ENCODE measurements at places on chromosomes 11 and 22. TPM values are rescaled to one million over a fixed set of nuclear protein-coding genes. Genes with fewer than 3 reads are reported as not detected.

DNA sequence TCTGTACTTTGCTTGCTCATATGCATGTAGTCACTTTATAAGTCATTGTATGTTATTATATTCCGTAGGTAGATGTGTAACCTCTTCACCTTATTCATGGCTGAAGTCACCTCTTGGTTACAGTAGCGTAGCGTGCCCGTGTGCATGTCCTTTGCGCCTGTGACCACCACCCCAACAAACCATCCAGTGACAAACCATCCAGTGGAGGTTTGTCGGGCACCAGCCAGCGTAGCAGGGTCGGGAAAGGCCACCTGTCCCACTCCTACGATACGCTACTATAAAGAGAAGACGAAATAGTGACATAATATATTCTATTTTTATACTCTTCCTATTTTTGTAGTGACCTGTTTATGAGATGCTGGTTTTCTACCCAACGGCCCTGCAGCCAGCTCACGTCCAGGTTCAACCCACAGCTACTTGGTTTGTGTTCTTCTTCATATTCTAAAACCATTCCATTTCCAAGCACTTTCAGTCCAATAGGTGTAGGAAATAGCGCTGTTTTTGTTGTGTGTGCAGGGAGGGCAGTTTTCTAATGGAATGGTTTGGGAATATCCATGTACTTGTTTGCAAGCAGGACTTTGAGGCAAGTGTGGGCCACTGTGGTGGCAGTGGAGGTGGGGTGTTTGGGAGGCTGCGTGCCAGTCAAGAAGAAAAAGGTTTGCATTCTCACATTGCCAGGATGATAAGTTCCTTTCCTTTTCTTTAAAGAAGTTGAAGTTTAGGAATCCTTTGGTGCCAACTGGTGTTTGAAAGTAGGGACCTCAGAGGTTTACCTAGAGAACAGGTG is 11.1 kb downstream of the CCND1 start:
- DNase-seq, result no peak

DNA sequence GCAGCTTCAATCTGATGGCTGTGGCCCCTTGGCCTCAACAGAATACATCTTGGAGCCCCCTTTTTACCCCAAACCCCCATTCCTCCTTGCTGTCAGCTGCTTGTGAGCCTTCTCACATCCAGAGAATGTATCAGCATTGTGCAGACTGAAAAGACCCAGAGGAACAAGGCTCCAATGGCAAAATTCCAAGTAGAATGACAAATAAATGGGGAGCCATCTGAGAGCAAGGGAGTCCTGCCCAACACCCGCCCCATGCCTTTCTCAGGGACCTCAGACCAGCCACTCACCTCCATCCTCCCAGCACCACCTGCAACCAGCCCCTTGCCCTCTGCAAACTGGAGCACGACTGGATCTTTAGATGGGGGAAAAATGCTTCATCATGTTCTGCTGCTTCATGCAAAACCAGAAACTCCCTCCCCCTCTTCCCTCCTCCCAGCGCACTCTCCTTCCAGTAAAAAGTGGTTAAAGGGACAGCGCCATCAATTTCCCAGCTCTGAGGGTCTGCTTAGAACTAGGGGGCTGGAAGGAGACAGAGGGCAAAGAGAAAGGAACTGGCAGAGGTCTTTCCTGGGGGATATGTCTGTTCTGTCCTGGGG is 2.2 kb upstream of the NEFH start:
- DNase-seq, result no peak

DNA sequence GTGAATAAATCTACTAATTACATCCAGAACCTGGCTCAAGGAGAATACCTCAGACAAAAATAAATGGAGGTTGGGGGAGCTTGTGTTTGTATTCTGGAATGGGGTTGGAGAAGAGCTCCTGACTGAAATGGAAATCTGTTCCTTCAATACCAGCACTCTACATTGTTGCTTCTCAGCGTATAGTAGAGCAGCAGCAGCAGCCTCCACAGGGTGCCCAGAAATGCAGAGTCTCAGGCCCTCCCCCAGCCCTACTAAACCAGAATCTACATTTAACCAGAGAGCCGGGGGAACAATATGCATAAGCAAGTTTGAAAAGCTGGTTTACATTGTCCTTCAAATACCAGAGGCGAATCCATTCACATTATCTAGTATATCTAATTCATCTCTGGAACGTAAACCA is 474.8 kb downstream of the NTM start:
- DNase-seq, result no peak

The ZNF215 gene
- total RNA-seq, result 0.73 TPM

The AIFM3 gene
- 0.33 TPM for total RNA-seq

GRCh38 chr22:49534386-49534785 is 293.3 kb downstream of the BRD1 start:
- no peak for DNase-seq

DNA sequence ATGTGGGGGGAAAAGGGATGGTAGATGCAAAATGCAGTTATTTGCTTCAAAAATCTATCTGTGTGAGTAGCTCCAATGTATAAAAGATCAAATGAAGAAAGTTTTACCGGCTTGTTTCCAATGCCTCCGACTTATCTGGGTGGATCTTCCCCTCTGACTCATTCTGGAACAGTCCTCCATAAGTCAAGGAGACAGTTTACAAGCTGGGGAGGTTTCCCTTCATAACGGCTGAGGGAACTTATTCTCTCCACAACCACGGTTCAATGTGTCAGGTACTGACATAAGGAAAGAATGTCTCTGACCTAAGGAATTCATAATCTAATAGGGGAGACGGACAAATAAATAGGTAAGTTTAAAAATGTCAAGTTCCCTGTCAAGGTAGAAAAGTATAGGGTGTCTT is 49.7 kb upstream of the BIRC3 start:
- no peak for DNase-seq

DNA sequence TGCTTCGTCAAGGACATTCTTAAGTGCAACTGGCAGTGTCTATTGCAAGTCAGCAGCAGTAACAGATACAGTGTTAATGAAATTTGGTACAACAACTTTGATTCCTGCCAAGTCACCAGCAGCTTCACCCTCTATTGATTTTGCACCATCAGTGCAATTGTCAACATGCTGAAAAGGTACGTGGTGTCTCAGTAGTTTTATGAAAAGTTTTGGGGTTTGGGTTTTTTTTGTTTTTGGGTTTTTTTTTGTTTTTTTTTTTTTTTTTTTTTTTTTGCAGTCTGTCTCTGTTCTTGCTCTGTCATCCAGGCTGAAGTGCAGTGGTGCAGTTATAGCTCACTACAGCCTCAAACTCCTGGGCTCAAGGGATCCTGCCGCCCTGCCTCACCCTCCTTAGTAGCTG is 19.1 kb upstream of the GRIK4 start:
- DNase-seq, result no peak

DNA sequence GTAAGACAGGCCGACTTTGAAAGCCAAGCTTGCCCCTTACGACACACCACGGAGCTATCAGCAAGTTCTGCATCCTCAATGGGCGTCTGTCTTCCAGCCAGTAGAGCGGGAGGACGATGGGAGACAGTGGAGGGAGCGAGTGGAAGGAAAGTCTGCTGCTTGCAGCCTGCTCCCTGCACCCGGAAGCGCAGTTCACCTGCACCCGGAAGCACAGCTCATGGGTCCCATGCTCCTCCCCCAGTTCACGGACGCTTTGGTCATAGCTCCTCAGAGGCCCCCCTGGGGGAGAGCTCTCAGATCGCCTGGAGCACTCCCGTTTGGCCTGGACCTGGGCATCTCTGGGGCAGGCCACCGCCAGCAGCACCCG is 51.3 kb downstream of the FBLN1 start:
- no peak for DNase-seq

GRCh38 chr22:38566726-38567504 is 3.1 kb downstream of the DMC1 start:
- no peak for DNase-seq

DNA sequence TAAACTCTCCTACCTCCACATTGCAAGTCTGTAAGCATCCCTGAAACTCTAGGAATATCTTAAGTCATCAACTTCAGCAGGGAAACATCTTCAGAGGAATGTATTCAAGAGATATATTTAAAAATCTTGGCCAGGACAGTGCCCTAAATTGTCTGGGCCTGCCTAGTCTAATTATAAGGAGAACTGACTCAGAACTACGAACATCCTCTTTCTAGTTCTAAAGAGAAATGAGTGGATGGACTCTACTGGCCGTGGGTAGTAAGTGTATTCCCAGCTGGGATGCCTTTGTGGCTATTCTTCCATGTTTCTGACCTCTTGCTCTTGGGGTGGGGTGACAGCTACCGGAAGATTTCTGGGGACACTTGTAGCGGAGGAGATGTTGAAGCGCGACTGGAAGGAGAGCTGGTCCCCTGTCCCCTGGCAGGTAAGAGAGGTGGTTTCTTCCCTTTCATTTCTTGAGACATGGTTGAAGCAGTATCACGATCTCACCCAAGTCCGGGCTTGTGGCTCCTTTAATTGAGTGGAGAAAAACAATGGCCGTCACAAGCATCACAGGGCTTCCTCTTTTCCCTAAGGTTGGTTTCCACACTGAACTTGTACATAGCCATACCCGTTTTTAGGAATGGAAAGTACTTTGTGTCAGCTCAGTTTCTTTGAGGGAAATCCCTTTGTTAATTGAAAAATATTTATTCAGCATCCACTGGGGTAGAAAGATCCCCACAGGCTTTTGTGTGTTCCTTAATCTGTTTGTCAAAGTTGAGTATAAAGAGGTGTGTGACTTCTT is 97.7 kb upstream of the SORL1-AS1 start:
- no peak for DNase-seq

GRCh38 chr11:124944565-124944964 is 8.7 kb upstream of the HEPACAM start:
- no peak for DNase-seq

The OR6T1 gene
- total RNA-seq, result not detected

DNA sequence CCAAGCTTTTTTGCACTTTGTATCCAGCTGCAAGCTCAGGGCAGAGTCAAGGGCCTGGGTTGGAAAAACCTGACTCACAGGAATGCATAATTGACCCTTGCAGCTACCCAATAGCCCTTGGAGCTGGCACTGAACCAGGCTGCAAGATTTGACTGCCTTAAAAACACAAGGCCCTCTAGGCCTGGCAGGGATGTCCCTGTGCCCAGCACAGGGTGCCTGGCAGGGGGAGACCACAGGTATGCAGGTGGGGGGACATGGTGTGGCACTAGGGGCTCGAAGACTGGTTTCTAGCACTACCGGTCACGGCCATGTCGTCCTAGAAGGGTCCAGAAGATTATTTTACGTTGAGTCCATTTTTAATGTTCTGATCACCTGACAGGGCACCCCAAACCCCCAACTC is 30.2 kb downstream of the SBF1 start:
- DNase-seq, result no peak

DNA sequence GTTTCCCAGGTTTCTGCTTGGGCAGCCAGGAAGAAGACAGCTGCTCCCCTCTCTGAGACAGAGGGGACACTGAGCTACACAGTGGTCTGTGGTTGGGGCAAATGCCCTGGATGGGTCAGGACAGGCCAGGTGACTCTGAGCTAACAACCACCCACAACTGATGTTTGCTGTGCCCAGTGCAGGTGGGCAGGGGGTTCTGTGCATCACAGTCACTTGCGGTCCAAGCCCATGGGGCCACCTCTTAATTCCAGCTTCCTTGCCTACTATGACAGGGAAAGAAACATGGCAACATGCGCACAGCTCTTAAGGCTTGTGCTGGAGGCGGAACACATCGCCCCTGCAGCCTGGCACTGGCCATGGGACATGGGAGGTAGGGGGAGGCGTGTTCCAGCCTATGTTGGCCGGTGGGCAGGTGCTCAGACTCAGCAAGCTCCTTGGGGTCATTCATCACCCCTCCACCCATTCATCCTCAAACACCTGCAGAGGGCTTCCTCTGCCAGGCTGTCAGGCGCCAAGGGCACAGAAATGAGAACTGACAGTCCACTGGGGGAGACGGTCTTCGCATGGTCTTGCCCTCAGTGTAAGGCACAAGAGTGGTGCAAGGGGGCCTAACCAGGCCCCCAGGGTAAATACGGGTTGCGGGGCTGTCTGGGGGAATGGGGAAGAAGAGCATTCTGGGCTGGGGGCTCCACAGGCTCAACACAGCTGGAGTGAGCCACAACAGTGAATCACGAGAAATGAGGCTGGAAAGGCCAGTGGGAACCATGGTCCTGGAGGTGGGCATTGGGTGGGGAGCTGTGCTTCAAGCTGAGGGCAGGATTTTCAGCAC is 55.6 kb downstream of the ARFGAP3 start:
- no peak for DNase-seq

GRCh38 chr11:28760676-28761390 is 652.6 kb downstream of the METTL15 start:
- no peak for DNase-seq

DNA sequence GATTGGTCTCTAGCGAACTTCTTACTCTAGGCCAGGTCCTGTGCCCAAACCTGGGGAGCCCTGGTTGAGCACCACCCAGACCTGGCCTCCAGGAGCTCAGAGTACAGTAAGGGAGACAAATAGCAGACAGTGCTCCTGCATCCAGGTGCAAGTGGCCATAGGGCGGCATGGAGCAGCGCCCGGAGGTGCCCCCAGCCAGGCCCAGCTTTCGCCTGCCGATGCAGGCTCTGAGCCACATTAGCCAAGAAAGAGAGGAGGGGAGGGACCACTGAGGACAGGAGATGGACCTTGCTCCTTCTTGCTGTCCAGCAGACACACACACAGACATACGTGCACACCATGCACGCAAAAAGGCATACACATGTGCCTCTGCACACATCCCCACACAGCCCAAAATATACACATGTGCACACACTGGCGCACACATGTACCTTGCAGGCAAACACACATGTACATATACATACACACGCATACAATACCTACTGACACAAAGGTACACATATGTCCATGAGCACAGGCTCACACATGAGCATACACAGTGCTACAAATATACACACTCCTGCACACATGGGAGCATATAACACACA is 68.7 kb upstream of the FGF3 start:
- DNase-seq, result no peak

GRCh38 chr11:96338910-96339705 is 3.9 kb downstream of the MAML2 start:
- DNase-seq, result no peak

DNA sequence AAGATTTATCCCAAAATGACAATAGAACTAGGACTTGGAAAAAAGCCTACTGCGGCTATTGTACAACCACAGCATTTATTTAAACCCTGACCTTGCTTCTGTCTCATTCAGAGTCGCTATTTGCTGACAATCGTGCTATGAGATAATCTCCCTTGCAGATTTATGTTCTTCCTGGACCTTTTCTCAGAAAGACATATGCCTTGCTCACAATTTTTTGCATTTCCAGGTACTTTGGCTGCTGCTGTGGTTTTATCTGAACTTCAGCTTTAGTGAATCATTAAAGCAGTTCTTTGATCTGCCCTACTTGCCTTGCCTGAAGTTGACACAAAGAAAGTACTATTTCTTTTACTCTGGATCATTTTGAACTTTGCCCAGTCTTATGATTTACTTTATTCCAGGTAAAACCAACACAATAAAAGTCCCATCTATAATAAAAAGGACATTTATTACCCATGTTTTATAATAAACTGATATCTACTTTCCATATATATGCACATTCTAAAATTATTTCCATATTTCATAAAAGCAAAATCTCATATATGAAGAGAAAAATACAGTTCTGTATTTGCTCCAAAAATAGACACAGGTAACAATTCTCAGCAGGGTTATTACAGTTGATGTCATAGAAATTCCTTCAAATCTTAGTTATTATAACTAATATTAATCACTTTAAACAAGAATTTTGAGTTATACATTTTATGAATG is 63.4 kb upstream of the CARD18 start:
- no peak for DNase-seq

The PGA4 gene
- total RNA-seq, result not detected

All from CD8-positive, alpha-beta memory T cell (primary cell).